ENCODE measurements at places on chromosomes 4 and X. TPM values are rescaled to one million over a fixed set of nuclear protein-coding genes. Genes with fewer than 3 reads are reported as not detected.
A peak's percentile ranks its signal among the peaks of the same experiment; 100 is the strongest.

- H3K4me1 ChIP-seq, result no peaks in the 10 kb centered on the region
- H3K36me3 ChIP-seq, result peaks cover 5% of the 10 kb centered on the region
- H3K4me3 ChIP-seq, result no peak overlapping the region
- peaks cover 19% of the 10 kb centered on the region for H3K27me3 ChIP-seq
- no peak for DNase-seq
- H3K27ac ChIP-seq, result no peak overlapping the region
Observed at GRCh38 chr4:653080-653821, 20.8 kb downstream of the ATP5ME start.

DNA sequence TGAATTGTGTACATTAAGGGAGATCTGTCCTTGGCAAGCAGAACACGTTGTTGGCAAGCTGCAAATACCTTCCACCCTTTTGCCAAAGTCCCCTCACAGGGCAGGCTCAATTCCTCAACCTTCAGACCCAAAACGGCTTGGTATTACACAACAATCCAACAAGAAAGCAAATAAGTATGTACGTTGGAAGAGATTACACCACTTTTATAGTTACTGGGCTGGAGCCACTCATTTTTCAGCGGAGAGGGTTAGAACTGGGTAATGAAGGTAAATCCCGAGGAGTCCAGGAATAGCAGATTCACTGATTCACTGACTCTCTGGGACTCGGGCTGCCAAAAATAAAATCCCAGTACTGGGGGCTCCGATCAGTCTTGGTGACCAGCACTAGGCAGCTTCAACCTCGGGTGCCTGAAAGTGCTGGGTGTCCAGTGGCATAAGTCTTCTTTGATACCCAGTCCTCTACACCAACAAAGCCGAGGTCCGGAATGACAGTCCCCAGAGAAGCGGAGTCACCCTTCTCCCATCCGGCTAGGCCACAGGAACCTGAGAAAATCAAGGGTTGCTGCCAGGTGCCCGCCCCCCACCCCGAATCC, 587 bp downstream of the TIMM8A start:
- peak overlapping the region; percentile 87 for H3K4me3 ChIP-seq
- DNase-seq, result no peak
- H3K27me3 ChIP-seq, result no peaks in the 10 kb centered on the region
- peak overlapping the region; percentile 79 for H3K27ac ChIP-seq
- peaks cover 10% of the 10 kb centered on the region for H3K4me1 ChIP-seq

RASSF6 gene
- total RNA-seq, result 12.8 TPM

- H3K27ac ChIP-seq, result no peak overlapping the region
- no peaks in the 10 kb centered on the region for H3K4me1 ChIP-seq
- no peaks in the 10 kb centered on the region for H3K36me3 ChIP-seq
- DNase-seq, result no peak
- H3K27me3 ChIP-seq, result no peaks in the 10 kb centered on the region
Observed at GRCh38 chrX:150150780-150151125, 212.4 kb upstream of the MAMLD1 start.

GRCh38 chr4:81152839-81153713, 61.9 kb downstream of the PRKG2 start:
- DNase-seq, result no peak
- peaks cover 5% of the 10 kb centered on the region for H3K36me3 ChIP-seq
- peak overlapping the region; percentile 77 for H3K4me3 ChIP-seq
- no peaks in the 10 kb centered on the region for H3K4me1 ChIP-seq
- H3K27me3 ChIP-seq, result no peaks in the 10 kb centered on the region
- peak overlapping the region; percentile 87 for H3K27ac ChIP-seq

DNA sequence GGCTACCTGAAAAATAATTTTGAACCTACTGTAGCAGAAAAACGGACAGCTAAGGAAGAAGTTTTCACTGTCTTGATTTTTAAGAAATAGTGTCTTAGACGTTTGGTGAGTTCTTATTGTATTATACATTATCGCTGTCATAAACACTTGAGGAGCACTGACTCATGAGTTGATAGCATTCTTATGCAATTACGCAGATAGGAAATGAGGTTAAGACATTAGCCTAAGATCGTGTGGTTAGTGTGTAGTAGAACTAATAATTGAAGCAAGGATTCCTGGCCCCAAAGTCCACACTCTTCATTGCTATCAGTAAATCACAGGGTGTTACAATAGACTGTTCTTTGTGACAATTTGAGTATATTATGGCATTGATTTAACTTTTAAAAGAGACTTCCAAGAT, 238.1 kb downstream of the ARAP2 start:
- H3K27me3 ChIP-seq, result no peaks in the 10 kb centered on the region
- H3K4me1 ChIP-seq, result no peaks in the 10 kb centered on the region
- H3K27ac ChIP-seq, result no peak overlapping the region
- no peak overlapping the region for H3K4me3 ChIP-seq
- H3K36me3 ChIP-seq, result no peaks in the 10 kb centered on the region
- no peak for DNase-seq

DNA sequence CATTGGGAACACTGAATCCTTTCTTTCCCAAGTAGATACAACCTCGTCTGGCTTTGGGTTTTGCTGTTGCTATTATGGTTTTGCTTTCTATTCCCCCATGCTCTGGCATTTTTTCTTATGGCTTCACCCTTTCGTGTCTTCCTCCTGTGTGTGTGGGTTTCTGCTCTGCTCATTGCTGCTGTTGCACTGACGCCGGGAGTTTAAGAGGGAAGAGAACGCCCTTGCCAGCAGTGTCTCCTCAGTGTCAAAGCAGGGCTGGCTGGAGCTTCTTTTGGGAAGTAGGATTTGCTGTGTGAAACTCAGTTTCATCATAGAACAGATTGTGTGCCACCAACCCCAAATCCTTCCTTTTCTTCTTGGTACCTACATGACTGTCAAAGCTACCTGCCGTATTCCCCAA, 63.7 kb downstream of the CLDN22 start:
- H3K27me3 ChIP-seq, result no peaks in the 10 kb centered on the region
- peaks cover 5% of the 10 kb centered on the region for H3K4me1 ChIP-seq
- H3K36me3 ChIP-seq, result peaks cover 16% of the 10 kb centered on the region

DNA sequence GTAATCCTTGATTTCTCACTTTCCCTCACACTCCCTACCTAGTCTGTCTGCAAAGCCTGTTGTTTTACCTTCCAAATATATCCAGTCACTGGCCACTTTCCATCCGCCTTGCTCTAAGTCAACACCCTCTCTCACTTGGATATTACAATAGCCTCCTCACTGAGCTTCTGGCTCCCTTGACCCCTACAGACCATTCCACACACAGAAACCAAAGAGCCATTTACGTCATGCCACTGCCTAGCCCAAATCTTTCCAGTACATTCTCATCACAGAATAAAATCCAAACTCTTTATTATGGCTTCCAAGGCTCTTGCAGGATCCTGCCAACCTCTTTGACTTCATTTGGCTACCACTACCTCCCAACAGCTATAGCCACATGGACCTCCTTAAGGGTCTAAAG, 25.7 kb upstream of the ARHGEF9 start:
- H3K27ac ChIP-seq, result no peak overlapping the region
- no peaks in the 10 kb centered on the region for H3K4me1 ChIP-seq
- no peaks in the 10 kb centered on the region for H3K27me3 ChIP-seq
- no peaks in the 10 kb centered on the region for H3K36me3 ChIP-seq
- no peak for DNase-seq

ERCC6L gene
- 11.0 TPM for total RNA-seq
